ENCODE measurements at places on chromosomes 6 and 20.
A peak's percentile ranks its signal among the peaks of the same experiment; 100 is the strongest.

- DNase-seq, result no peak
Observed at GRCh38 chr6:4907602-4908001, 96.2 kb downstream of the RPP40 start.

- DNase-seq, result no peak
Observed at GRCh38 chr6:40722091-40722490, 134.9 kb upstream of the LRFN2 start.

DNA sequence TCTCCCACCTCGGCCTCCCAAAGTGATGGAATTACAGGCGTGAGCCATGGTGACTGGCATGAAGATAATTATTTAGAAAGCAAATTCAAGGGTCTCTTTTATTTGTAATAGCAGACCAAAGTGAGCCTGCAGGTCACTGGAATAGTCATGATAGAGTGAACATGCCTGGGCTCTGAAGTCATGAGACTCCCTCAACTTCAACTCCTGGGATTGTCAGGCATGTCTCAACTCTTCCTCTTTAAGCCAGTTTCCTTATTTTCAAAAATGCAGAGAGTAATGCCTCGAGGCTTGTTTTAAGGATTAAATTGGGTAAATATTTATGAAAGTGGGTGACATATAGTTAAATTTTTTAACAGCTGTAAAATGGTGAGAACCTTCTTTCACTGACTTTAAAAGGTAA, 22.7 kb upstream of the HECA start:
- no peak for DNase-seq

DNA sequence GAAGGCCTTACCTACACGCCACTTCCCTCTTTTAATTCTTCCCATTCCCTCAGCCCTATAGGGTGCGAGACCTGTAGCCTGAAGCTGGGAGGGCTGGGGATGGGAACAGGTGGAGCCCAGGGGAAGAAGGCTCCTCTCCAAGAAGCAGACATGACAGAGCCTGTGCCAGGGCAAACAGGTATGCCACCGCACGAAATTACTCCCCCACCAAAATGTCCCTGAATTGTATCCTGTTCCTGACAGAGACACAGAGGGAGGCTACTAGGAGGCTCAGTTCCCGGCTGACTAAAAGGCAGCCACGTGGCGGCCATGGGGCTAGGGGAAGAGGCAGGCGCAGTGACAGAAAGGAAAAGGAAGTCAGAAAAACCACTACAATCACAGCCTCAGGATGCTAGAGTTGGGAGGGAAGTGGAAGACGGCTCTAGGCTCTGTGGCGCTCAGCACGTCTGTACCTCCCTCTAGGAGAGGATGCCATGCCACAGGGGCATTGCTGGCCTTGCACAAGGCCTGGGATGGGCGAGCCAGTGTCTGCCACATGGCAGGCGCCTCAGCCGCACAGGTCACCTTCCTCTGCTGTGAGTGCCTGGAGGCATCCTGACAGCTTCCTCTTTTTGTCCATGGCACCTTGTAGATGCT, 27.7 kb downstream of the TFEB start:
- DNase-seq, result no peak

- DNase-seq, result peak; percentile 48
Observed at GRCh38 chr6:158231551-158232315, 63.6 kb downstream of the GTF2H5 start.

GRCh38 chr20:22339091-22339881, 245.1 kb downstream of the FOXA2 start:
- peak; percentile 88 for DNase-seq

DNA sequence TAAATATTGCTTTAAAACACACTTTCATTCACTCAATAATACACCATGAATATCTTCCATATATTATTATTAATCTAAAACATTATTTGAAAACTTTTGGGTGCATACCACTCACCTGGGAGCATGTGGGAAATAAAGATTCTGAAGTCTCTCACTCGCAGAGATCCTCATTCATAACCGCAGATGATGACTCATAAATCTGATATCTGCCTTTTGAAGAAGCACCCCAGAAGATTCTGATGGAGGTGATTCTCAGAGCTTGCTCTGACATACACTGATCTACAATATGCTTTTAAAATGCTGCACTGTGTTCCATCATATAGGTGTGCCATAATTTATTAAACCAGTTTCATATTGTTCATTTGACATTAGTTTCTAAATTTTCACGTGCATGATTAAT, 135.0 kb upstream of the SGK1 start:
- DNase-seq, result no peak

GRCh38 chr20:54011346-54011745, 59.0 kb downstream of the BCAS1 start:
- DNase-seq, result no peak

- peak; percentile 20 for DNase-seq
Observed at GRCh38 chr20:38599410-38599882, 2.2 kb upstream of the ARHGAP40 start.

DNA sequence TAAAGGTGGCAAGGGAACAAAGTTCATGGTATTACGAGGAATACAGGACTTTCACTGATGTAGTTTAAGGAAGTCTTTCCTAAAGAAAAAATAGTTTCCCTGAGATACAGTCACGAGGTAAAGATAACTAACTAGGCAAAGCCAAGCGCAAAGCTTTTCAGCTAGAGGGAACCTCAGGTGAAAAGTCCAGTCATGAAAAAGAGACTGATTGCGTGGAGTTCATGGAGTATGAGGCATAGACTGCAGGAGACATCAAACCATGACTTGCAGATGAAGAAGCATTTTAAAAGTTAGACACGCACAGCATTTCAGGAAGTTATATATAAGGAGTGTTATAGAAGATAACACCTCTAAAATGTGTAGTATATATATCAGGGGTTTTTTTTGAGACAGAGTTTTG, 205.6 kb upstream of the ZNF184 start:
- DNase-seq, result no peak

- peak; percentile 6 for DNase-seq
Observed at GRCh38 chr6:72322771-72323170, 299.1 kb upstream of the KCNQ5 start.

GRCh38 chr20:34427331-34427730, 64.3 kb downstream of the ITCH start:
- DNase-seq, result no peak

GRCh38 chr6:94323853-94324252, 904.5 kb upstream of the EPHA7 start:
- DNase-seq, result no peak

GRCh38 chr6:44867571-44868334, 460.4 kb upstream of the RUNX2 start:
- no peak for DNase-seq

- DNase-seq, result peak; percentile 83
Observed at GRCh38 chr6:20212392-20213111, at the start of gene MBOAT1. MBOAT1 (minus strand) TSS chr6:20212469; CDS start chr6:20212234, 235 bp downstream.

DNA sequence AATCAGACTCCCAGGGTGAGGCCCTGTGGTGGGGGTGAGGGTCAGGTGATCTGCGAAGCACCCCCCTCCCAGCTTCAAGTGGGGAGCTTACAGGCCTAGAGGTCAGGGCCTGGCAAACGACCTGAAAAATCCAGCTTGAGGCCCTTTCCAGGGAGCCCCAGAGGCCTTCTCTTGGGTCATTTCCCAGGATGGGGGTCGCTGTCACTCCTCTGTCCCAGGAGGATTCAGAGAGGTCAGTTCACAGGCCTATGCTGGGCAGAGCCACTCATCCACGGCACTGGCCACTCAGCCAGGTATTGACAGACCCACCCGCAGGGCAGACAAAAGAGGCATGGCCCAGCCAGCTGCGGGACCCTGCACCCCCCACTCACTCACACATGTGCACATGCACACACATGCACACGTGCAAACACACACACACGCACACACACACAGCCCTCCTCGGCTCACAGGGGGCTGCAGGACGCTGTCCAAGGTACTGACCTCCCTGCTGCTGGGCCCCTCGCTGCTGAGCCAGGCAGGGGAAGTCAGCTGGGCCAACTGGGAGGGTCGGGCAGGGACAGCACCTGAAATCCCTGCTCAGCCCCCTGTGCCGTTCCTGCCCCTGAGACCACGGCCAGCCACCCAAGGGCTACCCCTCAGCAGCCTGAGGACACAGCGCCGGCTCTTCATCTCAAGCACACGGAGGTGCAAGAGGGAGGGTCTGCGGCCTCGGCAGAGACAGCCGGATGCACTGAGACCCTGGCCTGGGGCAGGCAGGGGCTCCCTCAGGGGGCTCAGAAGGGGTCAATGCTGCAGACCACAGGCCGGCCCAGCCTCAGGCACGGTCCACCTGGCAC, 113.8 kb downstream of the TAF4 start:
- DNase-seq, result no peak

GRCh38 chr6:32799168-32799567, 17.6 kb downstream of the HLA-DOB start:
- DNase-seq, result no peak

- no peak for DNase-seq
Observed at GRCh38 chr20:37925265-37926165, 22.6 kb downstream of the VSTM2L start.

GRCh38 chr6:31356216-31356945, 598 bp downstream of the HLA-B start:
- DNase-seq, result peak; percentile 1

- DNase-seq, result no peak
Observed at GRCh38 chr20:4905613-4906012, 95.7 kb downstream of the SLC23A2 start.

- DNase-seq, result no peak
Observed at GRCh38 chr20:46142124-46142523, 24.0 kb downstream of the CD40 start.

DNA sequence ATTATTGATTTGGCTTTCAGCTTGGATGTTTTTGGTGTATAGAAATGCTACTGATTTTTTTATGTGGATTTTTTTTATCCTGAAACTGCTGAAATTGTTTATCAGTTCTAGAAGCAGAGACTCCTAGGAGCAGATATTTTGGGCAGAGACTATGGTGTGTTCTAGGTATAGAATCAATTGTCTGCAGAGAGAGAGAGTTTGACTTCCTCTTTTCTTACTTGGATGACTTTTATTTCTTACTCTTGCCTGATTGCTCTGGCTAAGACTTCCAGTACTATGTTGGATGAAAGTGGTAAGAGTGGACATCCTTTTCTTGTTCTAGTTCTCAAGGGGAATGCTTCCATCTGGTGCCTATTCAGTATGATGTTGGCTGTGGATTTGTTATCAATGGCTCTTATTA, 370.6 kb downstream of the PHF3 start:
- DNase-seq, result no peak
